Activated T-cell treated with anti-CD3 and anti-CD28 coated beads, Interleukin-2, amount 50 U/mL, for 48 hours (primary cell): ENCODE measurements at places on chromosomes 5 and 9.

DNA sequence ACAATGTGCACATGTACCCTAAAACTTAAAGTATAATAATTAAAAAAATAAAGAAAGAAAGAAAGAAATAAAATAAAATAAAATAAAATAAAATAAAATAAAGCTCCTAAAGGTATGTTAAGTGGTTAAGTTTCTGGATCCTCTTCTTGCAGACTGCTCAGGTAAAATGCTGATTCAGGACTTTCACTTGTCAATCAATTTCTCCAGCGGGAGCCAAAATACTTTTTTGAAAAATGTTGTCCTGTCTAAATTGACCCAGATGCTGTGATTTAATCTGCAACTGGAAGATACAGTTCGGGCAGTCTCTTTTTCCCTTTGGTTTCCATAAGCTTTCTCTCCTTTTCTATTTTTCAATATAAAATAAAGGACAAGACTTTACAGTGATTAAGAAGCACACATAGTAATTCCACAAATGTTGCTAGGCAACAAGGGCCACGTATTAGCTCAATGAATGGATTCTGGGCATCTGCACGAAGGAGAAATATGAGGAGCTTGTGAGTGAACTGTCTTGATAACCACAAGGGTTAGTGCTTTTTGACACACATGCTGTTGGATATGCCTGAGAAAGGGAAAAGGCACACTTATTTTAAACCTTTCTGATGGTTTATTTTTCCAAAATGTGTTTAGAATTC is 38.6 kb downstream of the HTR4 start:
- no peak for DNase-seq

DNA sequence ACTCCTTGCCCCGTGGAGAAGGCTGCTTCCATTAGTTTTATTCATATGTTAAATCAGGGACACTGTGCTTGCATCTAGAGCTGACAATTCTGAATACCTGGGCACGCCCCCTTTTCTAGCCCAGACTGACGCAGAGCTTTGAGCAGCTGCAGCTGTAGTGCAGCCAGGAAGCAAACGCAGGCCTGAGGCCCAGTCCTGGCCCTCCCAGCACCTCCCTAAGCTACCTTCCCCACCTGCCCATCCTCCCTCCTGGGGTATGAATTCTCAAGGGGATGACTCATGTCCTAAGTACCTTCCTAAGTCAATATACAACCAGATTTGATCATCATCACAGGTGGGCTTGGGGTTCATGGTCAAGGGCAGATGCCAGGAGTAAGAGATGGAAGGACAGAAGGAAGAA is 3.5 kb downstream of the PHF19 start:
- DNase-seq, result no peak

- DNase-seq, result no peak
Measured at GRCh38 chr9:8030095-8030494, 230.5 kb upstream of the DMAC1 start.

DNA sequence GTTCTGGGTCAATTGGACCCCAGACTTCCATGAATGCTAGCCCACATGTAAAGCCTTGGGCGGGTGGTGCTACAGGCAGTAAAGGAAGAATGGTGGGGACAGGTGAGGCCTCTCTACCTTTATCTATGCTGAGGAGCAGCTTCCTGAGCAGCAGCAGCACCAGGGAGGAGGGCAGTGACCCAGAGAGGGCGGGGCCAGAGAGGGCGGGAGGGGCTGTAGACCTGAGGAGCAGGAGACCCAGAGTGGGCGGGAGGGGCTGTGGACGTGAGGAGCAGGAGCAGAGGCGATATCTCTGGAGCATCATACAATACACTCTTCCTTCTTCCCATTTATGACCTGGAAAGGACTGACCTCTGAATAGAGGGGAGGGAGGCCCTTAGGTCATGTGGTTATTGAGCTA is 165.9 kb downstream of the MTRR start:
- DNase-seq, result no peak

GRCh38 chr9:2271426-2271825 is 256.3 kb downstream of the SMARCA2 start:
- DNase-seq, result no peak

- DNase-seq, result peak; percentile 96
Measured at GRCh38 chr9:136539427-136540421, 6.1 kb downstream of the NOTCH1 start.

GRCh38 chr5:151917904-151918303 is 6.7 kb downstream of the GLRA1 start:
- no peak for DNase-seq

- DNase-seq, result no peak
Measured at GRCh38 chr5:147223948-147224791, 10.7 kb upstream of the STK32A start.

GRCh38 chr5:149583394-149583793 is 2.1 kb downstream of the ARHGEF37 start:
- DNase-seq, result no peak

GRCh38 chr9:109771087-109771486 is 8.9 kb upstream of the PALM2AKAP2 start:
- no peak for DNase-seq

GRCh38 chr9:80076162-80076561 is 504.4 kb downstream of the TLE4 start:
- no peak for DNase-seq

DNA sequence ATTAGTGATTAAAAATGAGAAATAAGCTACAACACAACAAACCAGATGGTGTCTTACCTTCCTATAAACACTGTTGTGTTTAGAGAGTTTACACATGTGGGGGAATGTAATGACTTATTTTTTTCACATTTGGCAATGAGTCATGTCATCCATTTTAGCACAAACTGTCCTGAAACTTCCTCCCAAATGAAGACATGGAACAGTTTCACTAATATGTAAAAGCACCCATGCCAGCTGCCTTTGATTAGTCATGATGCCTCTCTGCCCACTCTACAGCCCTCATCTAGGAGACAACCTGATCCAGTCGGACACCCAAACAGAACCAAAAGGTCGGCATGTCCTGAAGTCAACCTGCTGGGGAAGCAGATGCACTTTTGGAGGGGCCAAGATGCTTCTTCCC is 98.2 kb downstream of the SEMA5A start:
- no peak for DNase-seq

DNA sequence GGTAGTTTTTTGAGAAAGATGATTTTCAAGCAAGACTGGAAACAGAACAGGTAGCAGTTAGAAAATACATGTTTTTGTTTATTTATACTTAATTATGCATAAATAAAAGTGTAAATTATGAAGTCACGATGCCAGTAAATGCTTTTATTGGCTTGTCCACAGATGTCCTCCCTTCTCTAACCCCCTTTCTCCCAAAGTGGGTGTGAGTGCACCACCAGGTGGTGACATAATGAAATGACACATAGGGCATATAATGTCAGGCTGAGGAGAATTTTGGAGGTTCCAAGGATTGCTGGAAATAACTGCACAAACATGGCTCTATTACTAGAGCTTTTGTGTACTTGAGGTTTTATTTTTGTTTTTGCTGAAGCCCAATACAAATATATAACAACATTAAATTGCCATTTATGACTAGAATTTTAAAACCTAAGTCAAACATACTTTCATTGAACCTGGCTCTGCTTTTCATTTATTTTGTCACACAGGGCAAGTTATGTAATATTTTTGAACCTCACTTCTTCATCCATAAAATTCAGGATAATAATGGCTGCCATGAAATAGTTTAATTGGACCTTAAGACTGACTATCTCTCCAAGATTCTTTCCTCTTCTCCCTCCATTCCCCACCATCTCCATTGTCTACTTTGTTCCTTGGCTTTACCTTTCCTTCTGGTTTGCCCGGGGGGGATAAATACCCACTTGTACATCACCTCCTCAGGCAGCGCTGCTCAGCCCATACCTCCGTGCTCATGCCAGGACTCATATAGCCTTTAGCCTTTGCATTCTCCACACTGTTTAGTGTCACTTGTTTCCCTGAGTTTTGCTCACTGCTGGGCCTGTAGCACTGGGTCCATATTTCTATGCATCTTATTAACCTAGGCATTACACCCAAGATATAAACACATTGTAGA is 168.8 kb downstream of the PDE4D start:
- DNase-seq, result peak; percentile 37

GRCh38 chr5:115857057-115857479 is 15.3 kb downstream of the AP3S1 start:
- no peak for DNase-seq

DNA sequence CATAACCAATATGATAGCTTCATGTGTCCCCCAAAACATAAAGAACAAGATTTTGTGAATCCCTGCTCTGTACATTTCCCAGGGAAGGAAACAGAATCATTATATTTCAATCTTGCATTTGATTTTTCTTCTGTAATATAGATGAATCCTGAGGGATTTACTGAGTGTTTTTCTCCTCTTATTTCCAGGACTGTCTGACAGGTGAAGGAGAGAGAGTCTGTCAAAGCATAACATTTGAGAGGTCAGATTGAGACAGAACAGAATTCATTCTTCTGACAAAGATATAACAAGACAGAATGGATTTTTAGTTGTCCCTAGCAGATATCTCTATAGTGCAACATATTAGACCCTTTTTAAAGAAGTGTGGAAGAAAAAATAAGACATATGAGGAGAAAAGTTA is 354.5 kb upstream of the IZUMO3 start:
- no peak for DNase-seq

- DNase-seq, result peak; percentile 82
Measured at GRCh38 chr5:169637085-169637548, at the start of gene DOCK2. DOCK2 (plus strand) TSS chr5:169637275; CDS start chr5:169637327, 52 bp downstream.

DNA sequence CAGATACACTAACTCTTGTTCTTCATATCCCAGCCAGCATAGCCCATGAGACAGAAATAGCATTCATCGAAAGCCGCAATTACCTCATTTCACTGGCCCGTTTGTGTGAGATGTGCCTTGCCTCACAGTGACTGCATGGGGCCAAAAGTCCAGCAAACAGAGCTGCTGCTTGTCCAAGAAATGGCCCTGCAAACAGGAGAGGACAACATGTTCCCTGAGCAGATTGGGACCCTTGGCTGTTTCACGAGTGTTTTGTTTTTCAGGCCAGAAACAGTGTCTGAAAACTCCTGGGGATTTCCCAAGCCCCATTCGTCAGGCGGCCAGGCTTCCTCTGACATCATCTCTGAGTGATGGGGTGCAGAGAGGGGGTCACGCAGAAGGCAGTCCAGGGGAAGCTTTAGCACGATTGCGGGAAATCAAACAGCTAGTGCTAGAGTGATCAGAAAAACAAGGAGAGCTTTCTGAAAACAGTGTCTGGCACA is 503.6 kb upstream of the PAPPA start:
- no peak for DNase-seq

DNA sequence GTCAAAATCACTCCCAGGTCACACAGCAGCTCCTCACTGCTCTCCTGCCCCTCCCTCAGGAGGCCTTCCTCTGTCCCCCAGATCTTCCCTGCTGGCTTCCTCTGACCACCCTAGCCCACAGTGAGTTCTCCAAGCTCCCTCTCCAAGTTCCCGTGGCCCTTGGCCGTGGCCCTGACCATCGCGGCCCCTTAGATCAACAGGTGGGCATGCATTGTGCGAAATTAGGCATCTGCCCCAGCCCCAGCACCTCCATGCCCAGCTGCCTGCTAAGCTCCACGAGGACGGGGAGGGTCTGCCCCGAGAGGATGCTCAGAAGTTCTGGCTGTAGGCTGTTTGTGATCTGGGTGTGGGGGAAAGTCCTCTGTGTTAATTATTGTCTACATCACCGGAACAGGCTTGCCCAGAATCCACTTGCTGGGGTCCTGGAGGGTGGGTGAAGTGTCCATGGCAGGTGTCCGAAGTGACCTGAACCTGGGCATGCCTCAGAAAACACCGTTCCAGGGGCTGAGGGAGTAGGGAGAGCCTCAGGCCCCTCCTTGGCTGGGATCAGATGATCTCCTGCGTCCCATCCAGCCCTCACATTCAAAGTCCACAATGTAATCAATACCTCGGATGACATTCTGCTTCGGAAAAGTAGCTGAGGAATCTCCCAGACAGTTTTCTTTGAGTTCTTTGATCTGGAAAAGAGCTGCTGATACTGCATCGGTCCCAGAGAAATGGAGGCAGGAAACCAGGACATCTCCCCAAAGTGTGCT is 194.8 kb downstream of the PAX5 start:
- DNase-seq, result no peak

- no peak for DNase-seq
Measured at GRCh38 chr5:88172847-88173758, 95.5 kb downstream of the TMEM161B start.

- DNase-seq, result no peak
Measured at GRCh38 chr5:169350016-169350415, 49.1 kb upstream of the SLIT3 start.

GRCh38 chr5:180869587-180869986 is 8.5 kb upstream of the ZFP62 start:
- DNase-seq, result no peak

DNA sequence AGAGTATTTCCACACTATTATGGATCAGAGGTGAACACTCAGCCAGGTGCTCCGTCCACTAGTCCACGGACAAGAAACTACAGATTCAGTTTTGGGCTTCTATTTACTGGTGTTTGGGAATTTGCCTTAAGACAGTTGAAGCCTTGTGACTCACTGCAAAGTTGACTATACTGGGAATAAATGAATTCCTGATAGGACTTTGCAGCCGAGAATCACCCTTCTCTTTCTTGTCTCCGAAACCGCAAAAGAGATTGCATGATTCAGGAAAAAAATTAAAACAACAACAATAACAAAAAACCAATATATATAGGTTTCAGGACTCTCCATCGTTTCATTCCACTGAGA is 716 bp downstream of the TMEM171 start:
- DNase-seq, result no peak

DNA sequence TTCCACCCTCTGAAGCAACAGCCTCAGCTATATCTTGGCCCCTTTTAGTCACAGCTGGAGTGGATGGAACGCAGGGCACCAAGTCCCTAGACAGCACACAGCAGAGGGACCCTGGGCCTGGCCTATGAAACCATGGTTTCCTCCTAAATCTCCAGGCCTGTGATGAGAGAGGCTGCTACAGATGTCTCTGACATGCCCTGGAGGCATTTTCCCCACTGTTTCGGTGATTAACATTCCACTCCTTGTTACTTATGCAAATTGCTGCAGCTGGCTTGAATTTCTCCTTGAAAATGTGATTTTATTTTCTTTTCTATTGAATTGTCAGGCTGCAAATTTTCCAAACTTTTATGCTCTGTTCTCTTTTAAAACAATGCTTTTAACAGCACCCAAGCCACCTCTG is 384.8 kb downstream of the PRR16 start:
- no peak for DNase-seq

DNA sequence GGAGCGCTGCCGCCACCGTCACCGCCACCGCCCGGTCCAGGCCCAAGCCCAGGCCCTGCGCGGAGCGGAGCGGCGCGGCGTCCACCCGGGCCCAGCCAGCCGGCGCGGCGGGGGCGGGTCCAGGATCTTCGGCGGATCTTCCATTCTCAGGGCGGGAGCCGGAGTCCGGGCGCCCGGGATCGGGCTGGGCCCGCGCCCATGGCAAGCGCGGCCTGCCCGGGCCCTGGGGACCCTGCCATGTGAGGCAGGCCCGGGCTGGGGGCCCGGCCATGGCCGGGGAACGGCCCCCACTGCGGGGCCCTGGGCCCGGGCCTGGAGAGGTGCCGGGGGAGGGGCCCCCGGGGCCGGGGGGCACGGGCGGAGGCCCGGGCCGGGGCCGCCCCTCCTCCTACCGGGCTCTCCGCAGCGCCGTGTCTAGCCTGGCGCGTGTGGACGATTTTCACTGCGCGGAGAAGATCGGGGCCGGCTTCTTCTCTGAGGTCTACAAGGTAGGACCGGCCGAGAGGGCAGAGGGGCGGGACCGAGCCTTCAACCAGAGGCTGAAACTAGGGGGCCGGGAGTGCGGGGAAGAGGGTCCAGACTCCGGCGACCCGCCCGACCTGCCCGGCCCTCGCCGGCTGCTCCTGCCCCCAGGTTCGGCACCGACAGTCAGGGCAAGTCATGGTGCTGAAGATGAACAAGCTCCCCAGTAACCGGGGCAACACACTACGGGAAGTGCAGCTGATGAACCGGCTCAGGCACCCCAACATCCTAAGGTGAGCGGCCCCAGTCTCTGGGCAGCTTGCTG is 482 bp downstream of the TESK1 start:
- DNase-seq, result peak; percentile 47

GRCh38 chr9:132671620-132672412 is 1.6 kb downstream of the GTF3C4 start:
- DNase-seq, result no peak
